ENCODE measurements at places on chromosomes 16 and 17.

DNA sequence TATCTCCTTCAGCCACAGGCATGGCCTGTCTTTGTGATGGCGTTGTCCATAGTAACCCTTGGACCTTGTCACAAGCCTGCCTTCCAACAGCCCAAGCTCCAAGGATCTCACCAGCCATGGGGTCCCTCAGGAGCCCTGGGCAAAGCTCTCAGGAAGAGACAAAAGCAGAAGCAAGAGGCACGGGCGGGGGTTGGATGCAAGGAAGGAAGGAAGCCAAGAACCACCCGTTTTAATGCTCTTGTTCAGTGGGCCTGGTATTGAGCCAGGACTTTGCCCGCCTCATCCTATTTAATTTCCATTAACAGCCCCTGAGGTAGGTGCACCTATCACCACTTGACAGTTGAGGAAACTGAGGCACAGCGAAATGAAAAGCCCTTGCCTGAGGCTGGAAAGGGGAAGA is 32.3 kb upstream of the GOSR2 start:
- no peak for DNase-seq

- no peak for DNase-seq
Measured at GRCh38 chr17:50217591-50217990, 16.2 kb upstream of the COL1A1 start.

GRCh38 chr16:70594569-70594968 is 51.8 kb upstream of the IL34 start:
- no peak for DNase-seq

GRCh38 chr17:13582776-13583547 is 18.8 kb downstream of the HS3ST3A1 start:
- DNase-seq, result no peak
